ENCODE measurements at places on chromosomes 11 and 22. TPM values are rescaled to one million over a fixed set of nuclear protein-coding genes. Genes with fewer than 3 reads are reported as not detected.

GRCh38 chr11:106137061-106137460, 59.6 kb downstream of the AASDHPPT start:
- no peak overlapping the region for H3K4me3 ChIP-seq
- H3K27ac ChIP-seq, result no peak overlapping the region
- H3K4me1 ChIP-seq, result peaks cover 5% of the 10 kb centered on the region
- no peaks in the 10 kb centered on the region for H3K27me3 ChIP-seq
- no peak for DNase-seq

- H3K27ac ChIP-seq, result no peak overlapping the region
- no peak overlapping the region for H3K4me3 ChIP-seq
- H3K36me3 ChIP-seq, result no peaks in the 10 kb centered on the region
- H3K27me3 ChIP-seq, result peaks cover 24% of the 10 kb centered on the region
- no peaks in the 10 kb centered on the region for H3K4me1 ChIP-seq
Measured at GRCh38 chr11:119593346-119593745, 135.7 kb downstream of the NECTIN1 start.

Gene GAB2
- total RNA-seq, result 18.0 TPM

DNA sequence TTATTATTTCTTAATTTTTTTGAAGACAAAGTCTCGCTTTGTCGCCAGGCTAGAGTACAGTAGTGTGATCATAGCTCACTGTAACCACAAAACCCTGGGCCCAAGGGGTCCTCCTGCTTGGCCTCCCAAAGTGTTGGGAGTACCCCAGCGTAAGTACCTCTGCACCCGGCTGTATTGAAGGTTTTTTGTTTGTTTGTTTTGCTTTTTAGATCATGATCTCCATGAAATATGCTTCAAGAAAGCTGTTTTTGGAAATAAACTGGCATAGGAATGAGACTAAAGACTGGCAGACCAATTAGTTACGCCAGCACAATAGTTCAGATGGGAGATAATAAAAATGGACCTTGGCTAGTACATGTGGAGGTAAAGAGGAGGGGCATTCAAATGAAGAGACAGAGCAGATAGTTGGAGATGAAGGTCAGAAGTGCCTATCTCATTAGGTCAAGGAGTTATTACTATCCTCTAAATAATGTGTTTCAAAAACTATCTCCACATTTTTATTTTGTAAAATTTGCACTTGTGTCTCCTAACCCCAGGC, 4.1 kb upstream of the MRPL48 start:
- no peak overlapping the region for H3K27ac ChIP-seq
- peaks cover 4% of the 10 kb centered on the region for H3K4me1 ChIP-seq
- H3K4me3 ChIP-seq, result no peak overlapping the region

Gene ARHGEF17
- total RNA-seq, result 60.3 TPM

- H3K27ac ChIP-seq, result peak overlapping the region; percentile 97
- peak overlapping the region; percentile 74 for H3K4me3 ChIP-seq
- H3K36me3 ChIP-seq, result peaks cover 28% of the 10 kb centered on the region
- no peak for DNase-seq
- H3K27me3 ChIP-seq, result no peaks in the 10 kb centered on the region
- H3K4me1 ChIP-seq, result peaks cover 11% of the 10 kb centered on the region
Measured at GRCh38 chr22:41621911-41622179, 750 bp downstream of the XRCC6 start.

Gene P4HA3
- not detected for total RNA-seq

- H3K4me1 ChIP-seq, result no peaks in the 10 kb centered on the region
- no peak overlapping the region for H3K4me3 ChIP-seq
- H3K27me3 ChIP-seq, result no peaks in the 10 kb centered on the region
- no peaks in the 10 kb centered on the region for H3K36me3 ChIP-seq
- DNase-seq, result peak; percentile 55
- H3K27ac ChIP-seq, result no peak overlapping the region
Measured at GRCh38 chr11:135027461-135027860, 615.4 kb upstream of the B3GAT1 start.

- no peaks in the 10 kb centered on the region for H3K4me1 ChIP-seq
- no peak for DNase-seq
- H3K27ac ChIP-seq, result no peak overlapping the region
- H3K27me3 ChIP-seq, result no peaks in the 10 kb centered on the region
Measured at GRCh38 chr22:37768273-37768672, 39.5 kb upstream of the GCAT start.

Gene TPBGL
- 0.21 TPM for total RNA-seq

- no peaks in the 10 kb centered on the region for H3K36me3 ChIP-seq
- DNase-seq, result no peak
- no peak overlapping the region for H3K27ac ChIP-seq
- H3K27me3 ChIP-seq, result no peaks in the 10 kb centered on the region
- H3K4me3 ChIP-seq, result no peak overlapping the region
Measured at GRCh38 chr11:116177521-116178210, 595.1 kb downstream of the BUD13 start.

All from cardiac muscle cell (in vitro differentiated cells and primary cell).